ENCODE measurements at places on chromosomes 5 and 9. TPM values are rescaled to one million over a fixed set of nuclear protein-coding genes. Genes with fewer than 3 reads are reported as not detected.

DNA sequence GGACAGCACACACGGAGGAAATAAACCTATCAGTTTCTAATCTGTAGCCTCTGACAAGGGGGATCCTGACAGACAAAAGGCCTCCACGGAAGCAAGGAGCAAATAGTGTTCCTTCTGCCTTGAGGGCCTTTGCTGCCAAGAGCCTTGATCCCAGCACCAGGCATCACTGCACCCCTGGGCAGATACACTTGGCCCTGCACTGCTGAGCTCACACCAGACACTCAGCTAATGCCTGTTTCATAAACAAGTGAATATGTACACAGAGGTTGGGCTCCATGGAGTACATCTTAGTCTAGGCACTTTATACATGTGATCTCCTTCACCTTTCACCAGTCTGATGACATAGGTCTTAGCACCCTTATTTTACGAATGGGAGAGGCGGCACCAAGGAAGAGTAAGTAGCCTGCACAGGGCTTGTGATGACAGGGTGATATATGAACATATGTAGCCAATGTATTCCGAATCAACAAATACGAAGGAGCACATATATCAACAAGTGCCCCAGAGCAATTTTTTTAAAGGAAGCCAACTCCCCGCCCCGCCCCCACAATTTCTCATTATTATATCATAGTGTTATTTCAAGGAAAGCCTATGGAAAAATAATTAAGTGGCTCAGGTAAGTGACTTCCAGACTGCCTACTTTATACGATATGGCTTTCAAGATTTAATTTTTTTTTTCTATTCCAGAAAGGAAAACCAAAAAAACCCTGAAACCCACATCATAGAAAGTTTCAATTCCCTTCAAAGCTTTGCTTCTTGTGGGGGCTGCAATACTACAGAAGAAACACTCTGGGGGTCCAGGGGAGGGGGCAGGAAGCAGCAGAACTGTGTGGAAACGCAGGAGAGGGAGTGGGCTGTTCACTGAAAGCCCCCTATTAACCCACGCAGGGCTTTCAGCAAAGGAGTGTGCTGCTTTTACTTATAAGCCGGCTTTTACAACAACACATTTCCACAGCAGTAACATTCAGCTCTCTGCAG, 32.0 kb downstream of the CDC14B start:
- no peak for DNase-seq

DNA sequence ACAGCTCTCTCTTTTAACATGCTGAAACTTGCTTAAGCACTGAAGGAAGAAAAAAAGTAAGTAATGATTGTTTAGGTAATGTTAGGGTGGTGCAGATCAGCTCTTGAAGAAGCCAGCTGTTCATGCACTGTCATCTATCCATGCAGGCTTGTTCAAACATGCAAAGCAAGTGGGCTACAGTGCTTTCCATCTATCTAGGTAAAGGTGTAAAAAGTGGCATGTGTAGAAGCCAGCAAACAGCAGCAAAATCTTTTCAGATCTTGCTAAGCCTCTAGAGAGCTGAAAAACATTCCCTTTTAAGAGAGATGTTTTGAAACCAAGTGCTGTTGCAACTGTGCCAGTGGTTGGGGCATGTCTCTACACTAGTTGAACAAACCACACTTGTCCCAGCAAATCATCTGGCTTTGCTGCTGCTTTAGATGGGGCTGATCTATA, 214.4 kb downstream of the EFNA5 start:
- DNase-seq, result no peak

Gene ADRA1B
- 1.3 TPM for total RNA-seq

- DNase-seq, result no peak
Observed at GRCh38 chr5:32170303-32171151, 3.6 kb downstream of the GOLPH3 start.

Gene DDX4
- not detected for total RNA-seq

DNA sequence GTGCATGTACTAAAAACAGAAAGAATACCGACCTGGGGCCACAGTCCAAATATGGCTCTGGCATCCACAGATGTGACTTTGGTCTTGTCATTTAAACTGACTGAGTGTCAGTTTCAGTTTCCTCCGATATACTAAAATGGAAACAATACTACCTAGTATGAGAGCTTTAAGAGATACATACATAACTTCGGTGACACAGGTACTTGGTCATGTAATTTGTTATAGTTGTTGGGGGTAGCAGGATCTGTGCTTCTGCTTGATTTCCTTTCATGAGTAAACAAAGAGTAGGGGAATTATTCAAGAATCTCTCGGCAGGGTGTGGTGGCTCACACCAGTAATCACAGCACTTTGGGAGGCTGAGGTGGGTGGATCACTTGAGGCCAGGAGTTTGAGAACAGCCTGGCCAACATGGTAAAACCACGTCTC, 32.1 kb downstream of the MTMR12 start:
- DNase-seq, result no peak

Gene PLAC8L1
- total RNA-seq, result not detected

DNA sequence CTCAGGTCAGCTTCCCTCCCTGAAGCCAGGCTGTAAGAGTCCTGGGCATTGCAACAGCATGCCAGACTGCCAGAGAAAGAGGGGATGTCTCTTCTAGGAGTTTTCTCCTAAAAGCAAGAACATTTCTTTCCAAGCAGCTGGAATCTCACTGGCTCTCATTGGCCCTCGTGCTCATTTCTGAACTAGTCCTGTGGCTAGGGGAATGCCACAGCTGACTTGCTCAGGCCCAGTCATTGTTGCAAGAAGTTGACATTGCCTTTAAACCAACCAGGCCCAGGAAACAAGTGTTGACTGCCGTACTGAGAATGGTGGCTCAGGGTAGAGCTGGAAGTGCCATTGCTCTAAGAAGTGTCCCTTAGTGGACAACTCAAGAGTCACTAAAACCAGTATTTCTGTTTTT, 15.0 kb upstream of the CEP120 start:
- DNase-seq, result no peak

- no peak for DNase-seq
Observed at GRCh38 chr5:84518370-84518769, 133.7 kb upstream of the EDIL3 start.

DNA sequence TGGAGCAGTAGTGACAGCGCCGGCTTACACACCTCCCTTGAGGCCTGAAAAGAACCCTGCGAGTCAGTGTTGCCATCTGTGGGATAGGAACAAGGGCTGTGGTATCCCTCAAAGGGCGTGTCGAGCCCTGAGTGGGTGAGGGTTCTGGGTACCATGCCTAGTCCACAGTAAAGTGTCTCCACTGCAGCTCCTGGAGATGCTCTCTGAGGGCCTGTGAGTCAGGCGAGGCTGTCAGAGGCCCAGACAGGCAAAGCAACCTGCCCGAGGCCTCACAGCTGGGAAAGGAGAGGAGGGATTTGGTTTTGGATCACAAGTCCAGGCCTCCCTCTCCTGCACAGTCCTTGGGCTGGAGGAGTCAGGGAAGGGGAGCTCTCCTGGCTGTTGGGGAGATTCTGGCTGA, 6.1 kb downstream of the PRRX2 start:
- DNase-seq, result no peak

Gene RASEF
- 9.1 TPM for total RNA-seq

Gene SLC36A3
- total RNA-seq, result not detected

- no peak for DNase-seq
Observed at GRCh38 chr9:22210262-22210661, 201.2 kb upstream of the CDKN2B start.

GRCh38 chr5:132277256-132277655, 16.9 kb upstream of the SLC22A4 start:
- DNase-seq, result no peak

Gene C1QTNF2
- 0.31 TPM for total RNA-seq

Gene CDH6
- 1.5 TPM for total RNA-seq

GRCh38 chr9:124553738-124554137, 46.5 kb upstream of the NR5A1 start:
- no peak for DNase-seq

Gene KIF27
- 1.6 TPM for total RNA-seq

Gene EIF4E1B
- not detected for total RNA-seq

GRCh38 chr9:414595-414994, 199.9 kb downstream of the DOCK8 start:
- DNase-seq, result no peak

Gene CCDC183
- 2.1 TPM for total RNA-seq

- DNase-seq, result no peak
Observed at GRCh38 chr9:119273325-119273904, 95.8 kb downstream of the BRINP1 start.

GRCh38 chr9:134734270-134734669, 92.7 kb downstream of the COL5A1 start:
- no peak for DNase-seq

DNA sequence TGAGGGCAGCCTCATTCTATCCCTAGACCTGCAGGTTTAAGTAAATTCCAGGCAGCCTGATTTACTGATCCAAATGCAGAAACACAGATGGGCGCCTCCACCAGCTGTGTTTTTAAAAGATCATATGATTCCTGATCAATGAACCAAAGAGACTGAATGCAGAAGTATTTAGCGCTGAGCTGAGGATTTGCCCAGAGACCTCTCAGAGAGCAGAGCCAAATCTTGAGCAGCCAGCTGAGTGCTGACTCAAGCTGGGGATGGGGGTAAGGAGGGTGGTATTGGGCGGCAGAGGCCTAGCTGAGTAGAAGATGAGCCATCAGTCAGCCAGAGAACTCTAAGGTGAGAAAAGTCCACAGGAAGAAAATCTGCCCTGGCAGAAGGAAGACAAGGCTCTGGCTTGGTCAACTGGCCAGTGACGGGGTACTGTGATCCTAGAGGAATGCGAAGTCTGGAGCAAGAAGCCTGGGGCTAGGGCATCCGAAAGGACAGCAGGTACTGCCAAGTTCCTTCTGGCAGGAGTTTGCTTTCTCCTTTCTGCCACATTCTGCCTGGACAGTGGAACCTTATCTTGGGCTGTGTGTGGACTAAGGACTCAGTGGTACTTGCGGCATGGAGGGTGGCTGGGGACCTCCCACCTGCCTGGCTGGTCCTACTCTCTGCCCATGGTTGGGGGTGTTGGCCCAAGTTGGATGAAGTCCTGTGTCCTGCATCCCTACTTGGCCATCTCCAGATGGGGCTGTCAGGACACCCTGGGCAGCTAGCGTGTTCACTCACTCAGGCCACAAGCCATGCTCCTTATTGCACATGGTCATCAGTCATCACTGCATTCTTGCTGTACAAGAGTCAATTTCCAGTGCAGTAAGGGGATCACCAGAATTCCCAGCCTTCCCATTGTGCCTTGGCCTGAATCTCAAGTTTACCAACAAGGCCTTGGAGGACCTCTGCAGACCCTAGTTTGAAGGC, 34.5 kb upstream of the CDKN2AIPNL start:
- DNase-seq, result no peak

Gene POC5
- 10.7 TPM for total RNA-seq

Gene GHR
- total RNA-seq, result 2.0 TPM

Gene PCA3
- total RNA-seq, result not detected

DNA sequence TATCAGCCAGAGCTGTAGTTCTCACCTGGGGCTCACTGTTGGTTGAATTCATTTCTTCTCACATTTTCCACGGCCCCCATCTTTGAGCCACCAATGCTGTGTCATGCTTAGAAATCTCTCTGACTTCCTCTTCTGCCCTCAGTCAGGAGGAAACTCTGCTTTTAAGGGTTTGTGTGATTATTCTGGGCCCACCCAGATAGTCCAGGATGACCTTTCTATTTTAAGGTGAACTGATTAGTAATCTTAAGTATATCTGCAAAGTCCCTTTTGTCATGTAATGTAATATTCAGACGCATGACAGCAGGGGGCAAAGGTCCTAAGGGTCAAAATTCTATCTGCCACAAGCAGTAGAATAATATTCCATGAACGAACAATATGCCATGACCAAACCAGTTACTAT, 88.4 kb downstream of the AK8 start:
- no peak for DNase-seq

Data from esophagus squamous epithelium (tissue), 5 donors.